ENCODE measurements at places on chromosomes 6 and 20.

DNA sequence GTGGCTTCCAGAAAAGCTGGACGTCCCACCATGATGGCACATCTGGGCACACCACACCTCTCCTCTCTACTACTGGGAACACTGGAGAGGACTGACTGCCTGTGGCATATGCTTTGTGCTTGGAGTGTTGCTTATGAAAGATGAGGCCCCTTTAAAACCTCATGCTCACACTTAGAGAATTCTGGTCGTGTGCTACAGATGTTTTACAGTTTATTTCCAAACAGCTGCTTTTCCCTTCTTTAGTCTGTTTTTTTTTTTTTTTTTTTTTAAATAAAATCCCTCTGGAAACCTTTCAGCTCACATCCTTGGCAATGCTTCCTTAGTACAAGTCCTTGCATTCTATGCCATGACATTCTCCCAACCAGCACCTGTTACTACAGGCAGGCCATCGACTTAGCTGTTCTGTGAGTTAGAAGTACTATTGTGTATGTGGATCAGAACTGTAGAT lies 60.3 kb downstream of the BMP6 start:
- no peak for DNase-seq
- H3K4me3 ChIP-seq, result no peak overlapping the region
- peaks cover 40% of the 10 kb centered on the region for H3K27me3 ChIP-seq
- no peaks in the 10 kb centered on the region for H3K4me1 ChIP-seq
- no peaks in the 10 kb centered on the region for H3K36me3 ChIP-seq

DNA sequence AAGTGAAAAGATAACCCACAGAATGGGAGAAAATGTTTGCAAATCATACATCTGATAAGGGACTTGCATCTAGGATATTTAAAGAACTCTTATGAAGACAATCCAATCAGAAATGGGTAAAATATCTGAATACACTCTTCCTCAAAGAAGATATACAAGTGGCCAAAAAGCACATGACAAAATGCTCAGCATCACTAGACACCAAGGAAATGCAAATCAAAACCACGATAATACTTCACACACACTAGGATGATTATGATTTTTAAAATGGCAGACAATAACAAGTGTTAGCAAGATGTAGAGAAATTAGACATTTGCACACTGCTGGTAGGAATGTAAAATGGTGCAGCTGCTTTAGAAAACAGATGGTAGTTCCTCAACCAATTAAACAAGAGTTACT lies 34.8 kb upstream of the SIRT5 start:
- DNase-seq, result no peak
- no peaks in the 10 kb centered on the region for H3K36me3 ChIP-seq
- H3K27me3 ChIP-seq, result no peaks in the 10 kb centered on the region

DNA sequence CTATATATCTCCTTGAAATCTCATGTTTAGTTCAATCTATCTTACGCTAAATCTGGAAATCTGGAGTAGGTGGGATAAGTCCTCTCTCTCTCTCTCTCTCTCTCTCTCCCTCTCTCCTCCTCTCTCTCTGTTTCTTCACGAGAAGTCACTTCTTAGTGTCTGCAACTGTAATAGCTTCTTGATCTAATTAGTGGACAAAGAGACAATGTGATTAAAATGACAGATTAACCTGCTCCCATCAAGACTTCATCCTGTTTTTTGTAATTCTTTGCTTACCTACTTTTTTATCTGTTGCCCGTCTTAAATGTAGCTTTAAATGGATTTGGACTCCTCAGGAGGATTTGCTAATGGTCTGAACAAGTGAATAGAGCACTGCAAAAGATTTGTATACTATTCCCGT lies 2.5 kb upstream of the FYN start:
- H3K4me3 ChIP-seq, result no peak overlapping the region
- H3K27ac ChIP-seq, result no peak overlapping the region
- no peak for DNase-seq

- no peak for DNase-seq
- peaks cover 24% of the 10 kb centered on the region for H3K36me3 ChIP-seq
- H3K4me3 ChIP-seq, result no peak overlapping the region
- peaks cover 26% of the 10 kb centered on the region for H3K4me1 ChIP-seq
- H3K27me3 ChIP-seq, result peaks cover 8% of the 10 kb centered on the region
These were observed 48.7 kb upstream of the BTN3A2 start for GRCh38 chr6:26316291-26316690.

DNA sequence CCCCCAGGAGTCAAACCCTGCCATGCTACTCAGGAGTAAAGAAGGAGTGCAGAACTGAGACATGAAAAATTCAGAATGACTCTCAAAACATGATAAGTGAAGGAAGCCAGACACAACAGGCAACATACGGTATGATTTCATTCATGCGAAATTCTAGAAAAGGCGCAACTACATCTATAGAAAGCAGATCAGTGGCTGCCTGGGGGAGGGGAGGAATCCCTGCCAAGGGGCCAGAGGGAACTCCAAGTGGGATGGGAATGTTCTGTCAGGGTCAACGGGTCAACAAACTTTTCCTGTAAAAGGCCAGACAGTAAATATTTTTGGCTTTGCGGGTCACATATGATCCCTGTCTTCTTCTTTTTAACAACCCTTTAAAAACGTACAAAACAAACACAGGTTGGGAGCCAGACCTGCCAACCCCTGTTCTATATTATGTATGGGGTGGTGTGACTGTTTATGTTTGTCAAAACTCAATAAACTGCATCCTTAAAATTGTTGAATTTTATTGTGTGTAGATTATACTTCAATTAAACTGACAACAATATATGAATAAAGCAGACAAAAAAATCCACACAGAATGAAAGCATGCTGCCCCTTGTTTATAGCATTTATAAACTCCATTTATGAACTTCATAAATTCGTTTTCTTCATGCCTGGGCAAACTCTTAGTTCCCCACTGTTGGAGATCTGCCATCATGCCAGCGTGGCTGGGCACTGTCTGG lies 56.6 kb upstream of the TRAF3IP2 start:
- DNase-seq, result no peak
- no peaks in the 10 kb centered on the region for H3K27me3 ChIP-seq
- H3K27ac ChIP-seq, result peak overlapping the region; percentile 49
- H3K36me3 ChIP-seq, result peaks cover 69% of the 10 kb centered on the region
- H3K4me3 ChIP-seq, result no peak overlapping the region
- H3K4me1 ChIP-seq, result peaks cover 19% of the 10 kb centered on the region

GRCh38 chr20:62051144-62051543 lies 14.5 kb downstream of the TAF4 start:
- H3K27ac ChIP-seq, result no peak overlapping the region
- no peak for DNase-seq
- no peak overlapping the region for H3K4me3 ChIP-seq
- H3K36me3 ChIP-seq, result no peaks in the 10 kb centered on the region
- H3K27me3 ChIP-seq, result no peaks in the 10 kb centered on the region

GRCh38 chr6:163999475-164000125 lies 585.1 kb downstream of the QKI start:
- peaks cover 45% of the 10 kb centered on the region for H3K27me3 ChIP-seq
- DNase-seq, result no peak
- no peak overlapping the region for H3K27ac ChIP-seq
- H3K4me3 ChIP-seq, result no peak overlapping the region
- no peaks in the 10 kb centered on the region for H3K4me1 ChIP-seq

GRCh38 chr20:58483470-58483869 lies 31.7 kb downstream of the APCDD1L start:
- no peaks in the 10 kb centered on the region for H3K4me1 ChIP-seq
- no peak overlapping the region for H3K27ac ChIP-seq
- DNase-seq, result no peak
- H3K4me3 ChIP-seq, result no peak overlapping the region
- H3K27me3 ChIP-seq, result peaks cover 44% of the 10 kb centered on the region

DNA sequence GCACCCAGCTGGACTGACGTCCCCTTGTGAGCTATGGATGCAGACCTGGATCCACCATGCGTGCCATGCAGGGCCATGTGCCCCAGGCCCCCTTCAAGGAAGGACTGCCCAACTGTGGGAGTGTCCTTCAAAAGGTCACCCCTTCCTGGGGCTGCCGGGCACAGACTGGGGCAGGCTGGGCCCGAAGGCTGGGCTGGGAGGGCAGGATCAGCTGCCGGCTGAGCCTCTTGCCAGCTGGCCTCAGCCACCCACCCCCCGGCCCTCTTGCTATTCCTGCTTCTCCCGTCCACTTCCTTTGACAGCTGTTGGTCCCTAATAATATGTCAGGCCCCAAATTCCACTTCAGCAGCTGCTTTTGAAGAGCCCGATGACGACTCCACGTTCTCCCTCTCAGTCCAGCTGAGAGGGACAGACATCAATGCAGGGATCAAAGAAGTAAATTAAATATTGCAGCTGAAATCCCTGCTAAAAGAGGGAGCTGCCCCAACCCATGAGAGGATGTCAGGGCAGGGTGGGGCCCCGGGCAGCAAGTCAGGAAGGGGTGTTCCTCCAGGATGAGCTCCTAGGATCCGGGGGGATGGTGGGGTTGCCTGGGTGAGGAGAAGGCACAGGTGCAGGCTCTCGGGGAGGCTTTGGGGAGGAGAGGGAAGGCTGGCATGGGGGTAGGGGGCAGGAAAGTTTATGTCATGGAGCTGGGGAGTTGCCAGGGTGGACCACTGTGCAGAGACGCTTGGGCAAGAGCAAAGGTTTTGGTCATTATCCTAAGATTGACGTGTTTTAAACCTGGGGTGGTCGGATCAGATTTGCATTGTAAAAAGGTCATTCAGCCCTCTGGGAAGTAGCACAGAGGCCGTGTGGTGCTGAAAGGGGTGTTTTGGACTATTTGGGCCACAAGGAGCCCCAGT lies 185.0 kb downstream of the ANKRD60 start:
- H3K27me3 ChIP-seq, result peaks cover 80% of the 10 kb centered on the region
- DNase-seq, result no peak
- peaks cover 2% of the 10 kb centered on the region for H3K36me3 ChIP-seq
